ENCODE measurements at places on chromosomes 16 and 17.

GRCh38 chr17:54257440-54257839, 434.7 kb downstream of the KIF2B start:
- DNase-seq: no peak

DNA sequence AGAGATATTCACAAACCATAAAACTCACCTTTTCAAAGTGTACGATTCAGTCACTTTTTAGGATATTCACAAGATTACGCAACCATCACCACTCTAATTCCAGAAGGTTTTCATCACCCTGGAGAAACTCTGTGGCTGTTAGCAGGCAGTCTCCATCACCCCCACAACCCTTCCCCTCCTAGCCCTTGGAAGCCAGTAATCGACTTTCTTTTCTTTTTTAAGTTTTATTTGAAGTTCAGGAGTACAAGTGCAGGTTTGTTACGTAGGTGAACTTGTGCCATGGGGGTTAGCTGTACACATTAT, 363.5 kb downstream of the CPPED1 start:
- no peak for DNase-seq

DNA sequence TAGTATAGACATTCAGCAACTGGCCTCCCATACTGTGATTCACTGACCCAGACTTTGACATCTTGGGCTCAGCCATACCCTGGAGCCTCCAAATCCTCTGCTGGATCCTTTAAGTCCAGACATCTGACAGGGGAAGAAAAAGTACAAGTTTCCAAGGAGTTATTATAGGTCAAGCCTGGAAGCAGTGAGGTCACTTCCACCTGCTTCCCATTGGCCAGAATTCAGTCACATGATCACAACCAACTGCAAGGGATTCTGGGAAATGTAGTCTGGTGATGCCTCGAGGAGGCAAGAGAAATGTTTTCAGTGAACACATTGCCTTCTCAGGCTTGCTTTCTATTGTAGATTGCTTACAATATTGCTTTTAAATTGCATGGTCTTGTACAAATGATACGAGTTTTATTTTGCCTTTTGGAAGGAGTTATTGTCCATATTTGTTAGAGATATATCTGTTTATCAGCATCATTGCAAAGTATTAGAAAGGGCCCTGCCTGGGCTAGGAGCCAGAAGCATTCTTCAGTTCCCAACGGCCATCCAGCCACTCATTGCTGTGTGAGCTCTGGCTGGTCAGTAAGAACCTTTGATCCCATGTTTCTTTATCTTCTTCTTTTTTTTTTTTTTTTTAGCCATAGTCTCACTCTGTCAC, 696.9 kb downstream of the WWOX start:
- DNase-seq: no peak

- no peak for DNase-seq
These were observed 244.1 kb upstream of the MON1B start for GRCh38 chr16:76946879-76947278.

DNA sequence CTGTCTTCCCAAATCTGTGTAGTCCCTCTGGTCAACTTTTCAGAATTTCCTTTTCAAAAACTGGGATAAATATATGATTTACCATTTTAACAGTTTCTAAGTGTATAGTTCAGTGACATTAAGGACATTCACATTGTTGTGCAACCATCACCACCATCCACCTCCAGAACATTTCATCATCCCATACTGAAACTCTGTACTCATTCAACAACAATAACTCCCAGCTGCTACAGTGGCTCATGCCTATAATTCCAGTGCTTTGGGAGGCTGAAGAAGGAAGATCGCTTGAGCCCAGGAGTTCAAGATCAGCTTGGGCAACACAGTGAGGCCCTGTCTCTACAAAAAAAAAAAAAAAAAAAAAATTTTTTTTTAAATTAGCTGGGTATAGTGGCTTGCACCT, 131.0 kb downstream of the AATF start:
- DNase-seq: no peak

DNA sequence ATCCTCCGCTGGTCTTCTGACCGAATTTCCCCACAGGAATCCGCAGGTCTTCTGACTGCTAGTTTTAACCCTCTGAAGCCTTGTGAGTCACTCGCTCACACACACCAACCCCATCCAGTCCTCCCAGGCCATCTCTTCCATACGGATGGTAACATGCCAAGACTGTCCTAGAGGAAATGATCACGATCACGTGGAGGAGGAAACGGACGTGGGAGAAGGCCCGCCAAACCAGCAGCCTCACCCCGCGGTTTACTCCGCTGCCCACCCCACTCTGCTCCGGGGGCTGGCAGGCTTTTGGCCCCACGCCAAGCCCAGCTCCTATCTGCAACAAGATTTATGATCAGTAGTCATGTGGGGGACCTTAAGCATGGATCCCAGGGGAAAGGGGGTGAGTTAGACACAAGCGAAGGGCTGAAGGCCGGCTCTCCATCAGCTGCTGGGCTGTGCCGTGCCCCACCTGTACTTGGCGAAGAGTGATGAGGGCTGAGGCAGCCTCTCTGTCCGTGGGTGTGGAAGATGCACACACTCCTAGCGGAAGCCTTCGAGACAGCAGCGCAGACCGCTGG, 1.5 kb upstream of the FAAP100 start:
- no peak for DNase-seq

- no peak for DNase-seq
These were observed 5.9 kb downstream of the KDM6B start for GRCh38 chr17:7839876-7840261.

DNA sequence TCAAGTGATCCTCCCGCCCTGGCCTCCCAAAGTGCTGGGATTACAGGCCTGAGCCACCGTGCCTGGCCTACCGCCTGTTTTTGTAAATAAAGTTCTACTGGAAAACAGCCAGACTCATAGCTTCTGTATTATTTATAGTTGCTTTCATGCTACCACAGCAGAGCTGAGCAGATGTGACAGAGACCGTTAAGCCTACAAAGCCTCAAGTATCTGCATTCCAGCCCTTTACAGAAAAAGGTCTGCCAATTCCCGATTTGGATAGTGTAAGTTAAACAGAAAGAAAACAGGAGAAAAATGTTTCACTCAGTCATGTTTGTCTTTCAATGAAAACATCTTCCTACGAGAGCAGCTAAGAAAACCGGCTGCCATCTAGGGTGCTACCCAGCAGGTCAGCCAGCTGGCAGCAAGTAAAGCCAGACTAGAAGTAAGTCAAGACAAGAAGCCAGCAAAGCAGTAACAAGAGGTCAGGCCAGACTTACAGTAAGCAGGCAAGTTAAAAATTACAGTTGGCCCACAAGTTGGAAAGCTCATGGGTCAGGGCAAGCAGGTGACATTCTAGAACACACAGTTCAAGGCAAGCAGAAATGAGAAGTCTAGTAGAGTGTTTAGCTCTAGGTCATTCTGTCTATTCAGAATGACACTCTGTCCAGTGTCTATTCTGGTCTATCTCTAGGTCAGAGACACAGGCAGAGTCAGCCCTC, 17.7 kb downstream of the NCBP3 start:
- DNase-seq: no peak

- DNase-seq: no peak
These were observed 157.8 kb upstream of the RPH3AL start for GRCh38 chr17:510226-510917.

DNA sequence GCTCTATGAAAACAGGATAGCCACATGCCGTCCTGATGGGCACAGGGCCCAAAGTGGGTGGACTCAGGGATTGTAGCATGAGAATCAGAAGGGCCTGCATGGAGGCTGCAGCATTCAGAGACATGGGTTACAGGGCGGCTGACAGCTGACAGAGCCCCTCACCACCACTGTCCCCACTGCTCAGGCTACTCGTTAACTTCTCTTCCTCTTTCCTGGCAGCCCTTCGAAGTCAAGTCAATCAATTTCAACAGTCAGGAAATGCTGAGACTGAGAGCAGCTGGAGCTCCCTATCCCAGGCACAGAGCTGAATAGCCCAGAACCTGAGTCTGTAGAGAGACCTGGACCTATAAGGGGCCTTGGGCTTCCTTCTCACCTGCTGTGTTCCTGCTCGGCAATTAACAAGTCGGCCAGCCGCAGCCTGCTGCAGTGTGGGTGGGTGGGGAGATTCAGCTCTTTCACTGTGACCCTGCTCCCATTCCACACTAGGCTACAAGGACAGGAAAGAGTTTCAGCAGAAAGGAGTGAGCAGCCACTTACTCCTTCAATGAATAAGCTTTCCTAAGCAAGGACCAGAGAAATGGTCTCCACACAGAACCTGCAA, 76.9 kb downstream of the TEX14 start:
- no peak for DNase-seq

GRCh38 chr17:16977932-16978331, 6.0 kb upstream of the TNFRSF13B start:
- DNase-seq: no peak

DNA sequence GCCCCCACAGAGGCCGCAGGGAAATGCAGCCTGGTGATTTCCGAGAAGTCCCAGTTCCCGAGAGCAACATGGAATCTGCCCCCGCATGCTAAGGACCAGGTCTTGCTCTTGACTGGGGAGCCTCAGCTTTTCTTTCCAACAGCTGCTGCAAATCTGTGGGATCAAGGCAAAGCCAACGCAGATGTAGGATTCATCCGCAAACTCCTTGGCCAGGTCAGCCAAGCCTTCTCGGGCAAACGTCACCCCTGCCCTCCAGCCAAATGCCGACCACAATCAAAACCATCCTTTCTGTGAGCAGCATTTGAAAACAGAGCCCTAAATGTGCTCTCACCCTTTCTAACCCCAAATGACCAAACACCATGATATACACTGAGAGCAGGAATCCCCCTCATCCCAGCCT, 54.0 kb downstream of the MRM3 start:
- no peak for DNase-seq

GRCh38 chr17:40621019-40621418, 26.6 kb downstream of the SMARCE1 start:
- DNase-seq: no peak

DNA sequence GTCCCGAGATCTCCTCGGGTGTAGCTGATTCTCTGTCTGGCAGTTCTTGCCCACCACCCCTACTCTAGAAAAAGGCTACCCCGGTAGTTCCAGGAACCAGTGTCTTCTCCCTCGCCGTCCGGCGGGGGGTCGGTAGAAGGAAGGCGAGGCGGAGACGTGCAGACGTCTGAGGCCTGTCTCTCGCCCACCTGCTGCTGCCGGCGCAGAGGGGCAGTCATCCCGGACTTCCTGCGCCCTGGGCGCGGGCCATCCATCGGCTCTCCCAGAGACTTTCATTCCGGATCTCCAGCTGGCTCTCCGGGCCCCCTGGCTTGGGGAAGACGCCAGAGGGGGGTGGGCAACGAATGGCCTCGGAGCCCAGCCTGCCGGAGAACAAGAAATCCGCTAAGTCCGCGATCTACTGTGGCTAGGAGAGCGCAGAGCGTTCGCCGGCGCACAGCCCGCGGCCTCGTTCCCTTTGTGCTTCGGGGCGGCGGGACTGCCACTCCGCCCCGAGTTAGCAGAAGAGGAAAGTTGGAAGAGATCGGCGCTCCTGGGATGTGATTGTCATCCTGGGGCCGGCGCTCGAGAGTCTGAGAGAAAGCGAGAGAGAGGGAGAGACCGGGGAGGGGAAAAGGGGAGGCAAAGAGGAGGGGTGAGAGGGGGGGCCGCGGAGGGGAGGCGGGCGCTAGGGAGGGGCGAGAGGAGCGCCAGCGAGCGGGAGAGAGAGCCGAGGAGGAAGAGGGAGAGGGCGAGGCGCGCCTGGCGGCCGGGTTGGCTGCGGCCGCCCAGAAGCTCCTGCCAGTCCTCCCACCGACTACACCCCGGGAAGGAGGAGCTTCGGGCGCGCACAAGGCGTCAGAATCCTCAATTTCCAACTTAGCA, at the start of gene IRX5:
Gene IRX5, plus strand, starts transcription at position 861 of the 864 bp plus-strand sequence. CDS start 334 bp downstream, outside the sequence.
- no peak for DNase-seq

- no peak for DNase-seq
These were observed 4.8 kb upstream of the KRT31 start for GRCh38 chr17:41402161-41402560.

- no peak for DNase-seq
These were observed 68.7 kb downstream of the AATF start for GRCh38 chr17:37017404-37017803.

GRCh38 chr16:70375636-70376611, 29.2 kb downstream of the DDX19A start:
- no peak for DNase-seq

DNA sequence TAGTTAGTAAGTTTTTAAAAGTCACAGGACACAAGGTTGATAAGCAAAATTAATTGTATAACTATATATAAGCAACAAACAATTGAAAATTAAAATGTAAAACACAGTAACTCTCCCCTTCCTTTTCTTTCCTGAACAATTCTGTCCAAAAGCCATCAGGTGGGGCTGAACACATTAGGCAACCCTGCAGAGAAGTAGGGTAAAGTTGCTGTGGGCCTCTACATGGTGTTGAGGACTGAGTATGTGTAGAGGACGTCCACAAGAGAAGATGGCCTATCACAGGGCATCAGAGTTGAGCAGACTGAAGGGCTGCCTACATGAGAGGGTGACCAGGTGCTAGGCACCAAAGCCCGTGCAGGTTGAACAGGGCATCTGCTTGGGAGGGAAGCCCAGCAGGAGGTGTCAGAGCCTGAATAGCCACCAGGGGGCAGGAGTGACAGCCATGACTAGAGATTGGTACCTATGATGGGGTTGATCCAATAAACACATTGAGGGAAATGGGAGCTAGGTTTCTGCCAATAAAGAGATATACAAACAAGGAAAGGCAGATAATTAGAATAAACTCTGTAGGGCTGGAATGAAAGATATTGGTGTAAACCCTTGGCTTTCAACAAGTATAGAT, 415.1 kb downstream of the NPIPA8 start:
- no peak for DNase-seq

DNA sequence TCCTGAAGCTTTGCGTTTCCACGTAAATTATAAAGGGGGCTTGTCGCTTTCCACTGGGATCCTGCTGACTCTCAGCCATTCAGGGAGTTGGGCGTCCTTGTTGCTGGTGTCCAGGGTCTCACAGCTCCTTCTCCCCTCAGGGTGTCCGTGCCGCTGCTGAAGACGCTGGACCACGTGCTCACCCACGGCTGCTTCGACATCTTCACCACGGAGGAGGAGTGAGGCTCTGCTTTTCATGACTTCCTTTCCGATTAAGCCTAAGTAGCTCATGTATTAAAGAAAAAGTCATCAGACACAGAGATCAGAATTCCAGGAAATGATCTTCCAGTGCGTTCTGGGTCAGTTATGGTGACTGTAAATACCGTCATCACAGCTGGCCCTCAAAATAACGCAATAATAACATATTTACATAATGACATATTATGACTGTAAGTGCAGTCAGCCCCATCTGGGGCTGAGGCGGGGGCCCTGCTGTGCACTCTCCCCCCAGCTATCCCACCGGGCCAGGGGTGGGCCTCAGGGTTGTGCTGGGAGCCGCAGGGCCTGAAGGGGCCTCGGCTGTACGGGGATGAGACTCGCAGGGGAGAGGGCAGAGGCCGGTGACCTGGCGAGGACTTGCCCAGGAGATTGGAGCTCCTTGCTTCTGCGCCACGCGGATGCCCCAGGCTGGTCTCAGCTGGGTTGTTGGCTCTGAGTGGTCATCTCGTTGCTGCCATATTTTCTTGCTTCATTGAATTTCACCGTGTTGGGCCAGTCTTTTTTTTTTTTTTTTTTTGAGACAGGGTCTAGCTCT, 92.9 kb upstream of the ZNF750 start:
- no peak for DNase-seq

All from stimulated activated CD4-positive, alpha-beta T cell treated with anti-CD3 and anti-CD28 coated beads, Interleukin-15, amount 100 ng/mL, for 1 hour (primary cell).